ENCODE measurements at places on chromosomes 4 and X.

GRCh38 chr4:126790633-126791032 lies 842.1 kb upstream of the INTU start:
- no peak for DNase-seq

GRCh38 chr4:26858947-26859401 lies 1.7 kb upstream of the STIM2 start:
- no peak for DNase-seq

GRCh38 chr4:142405021-142405694 lies 440.9 kb downstream of the INPP4B start:
- peak; percentile 64 for DNase-seq

GRCh38 chr4:17323554-17324385 lies 188.1 kb downstream of the QDPR start:
- no peak for DNase-seq

DNA sequence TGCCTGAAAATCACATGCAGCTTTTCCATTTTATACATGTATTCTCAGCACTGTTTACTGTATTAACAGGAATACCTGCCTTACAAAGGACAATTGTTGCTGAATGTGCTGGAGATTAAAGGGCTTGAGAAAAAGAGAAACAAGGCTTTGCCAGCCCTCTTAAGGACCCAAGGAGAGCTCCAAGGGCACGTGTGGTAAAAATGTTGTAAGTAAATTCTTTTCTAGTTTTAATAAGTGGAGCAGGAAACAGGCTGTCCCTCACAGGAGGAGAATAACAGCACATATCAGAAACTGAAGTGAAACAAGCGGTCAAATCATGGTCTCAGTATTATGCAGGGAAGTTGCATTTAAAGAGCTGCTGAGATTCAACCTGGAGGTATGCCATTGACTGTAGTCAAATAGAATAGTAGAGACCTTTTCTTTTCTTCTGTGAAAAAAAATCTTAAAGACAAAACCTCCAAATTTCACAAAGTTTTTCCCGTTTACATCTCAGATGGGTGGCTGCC lies 18.5 kb downstream of the IGFBP7 start:
- DNase-seq: no peak

- no peak for DNase-seq
Measured at GRCh38 chr4:104205116-104205515, 289.6 kb downstream of the CXXC4 start.

DNA sequence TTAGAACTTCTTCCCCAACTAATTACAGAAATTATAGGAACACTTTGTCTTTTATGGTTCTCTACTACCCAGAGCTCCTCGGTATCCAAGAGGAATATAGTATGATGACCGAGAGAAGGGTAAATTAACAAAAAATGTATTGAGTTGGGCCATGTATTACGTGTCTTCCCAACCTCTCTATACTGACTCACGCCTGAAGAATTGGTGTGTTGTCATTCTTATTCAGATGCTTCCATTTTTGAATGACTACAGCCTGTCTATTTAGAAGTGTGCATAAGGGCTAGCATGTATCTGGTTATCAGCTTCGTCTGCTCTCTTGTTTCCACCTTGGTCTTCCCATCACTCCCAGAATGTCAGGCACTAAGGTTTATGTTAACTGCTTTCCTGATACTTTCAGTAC lies 24.5 kb upstream of the SCD5 start:
- no peak for DNase-seq

- DNase-seq: no peak
Measured at GRCh38 chr4:177255359-177255758, 54.3 kb upstream of the NEIL3 start.

DNA sequence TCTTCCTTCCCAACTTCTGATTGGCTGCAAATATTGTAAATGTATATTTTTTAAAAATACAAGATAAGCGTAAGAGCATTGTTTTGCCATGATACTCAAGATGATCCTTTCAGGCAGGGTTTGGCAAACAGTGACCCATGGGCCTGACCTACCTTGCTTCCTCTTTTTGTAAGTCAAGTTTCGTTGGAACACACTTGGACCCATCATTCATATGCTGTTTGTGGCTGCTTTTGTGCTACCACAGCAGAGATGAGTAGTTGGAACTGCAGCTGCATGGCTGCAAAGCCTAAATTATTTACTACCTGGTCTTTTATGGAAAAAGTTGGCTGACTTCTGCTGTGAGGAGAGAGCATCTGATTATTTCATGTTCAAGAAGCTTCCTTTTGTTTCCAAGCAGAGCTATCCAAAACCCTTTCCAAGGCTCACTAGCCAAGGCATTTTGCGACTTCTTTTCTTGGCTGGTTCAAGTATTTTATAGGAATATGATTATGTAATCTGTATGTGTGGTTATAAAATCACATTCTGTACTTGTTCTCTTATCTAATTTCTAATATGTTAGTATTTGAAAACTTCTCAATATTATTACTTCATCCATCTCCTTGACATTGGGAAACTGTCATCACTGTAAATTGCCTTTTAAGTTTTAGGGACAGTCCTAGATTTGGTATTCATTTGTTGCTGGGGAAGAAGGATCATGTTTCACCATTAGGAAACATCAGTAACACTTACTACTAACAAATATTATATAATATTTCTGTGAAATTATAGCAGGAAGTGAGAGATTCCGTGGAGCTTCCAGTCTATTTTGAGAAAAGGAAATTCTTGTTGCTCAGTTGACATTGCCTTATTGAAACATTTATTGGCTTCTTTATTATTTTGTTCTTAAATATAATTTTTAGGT lies 109.2 kb downstream of the ARHGAP10 start:
- DNase-seq: no peak

- DNase-seq: peak; percentile 6
Measured at GRCh38 chrX:10239611-10240064, 82.9 kb downstream of the CLCN4 start.

DNA sequence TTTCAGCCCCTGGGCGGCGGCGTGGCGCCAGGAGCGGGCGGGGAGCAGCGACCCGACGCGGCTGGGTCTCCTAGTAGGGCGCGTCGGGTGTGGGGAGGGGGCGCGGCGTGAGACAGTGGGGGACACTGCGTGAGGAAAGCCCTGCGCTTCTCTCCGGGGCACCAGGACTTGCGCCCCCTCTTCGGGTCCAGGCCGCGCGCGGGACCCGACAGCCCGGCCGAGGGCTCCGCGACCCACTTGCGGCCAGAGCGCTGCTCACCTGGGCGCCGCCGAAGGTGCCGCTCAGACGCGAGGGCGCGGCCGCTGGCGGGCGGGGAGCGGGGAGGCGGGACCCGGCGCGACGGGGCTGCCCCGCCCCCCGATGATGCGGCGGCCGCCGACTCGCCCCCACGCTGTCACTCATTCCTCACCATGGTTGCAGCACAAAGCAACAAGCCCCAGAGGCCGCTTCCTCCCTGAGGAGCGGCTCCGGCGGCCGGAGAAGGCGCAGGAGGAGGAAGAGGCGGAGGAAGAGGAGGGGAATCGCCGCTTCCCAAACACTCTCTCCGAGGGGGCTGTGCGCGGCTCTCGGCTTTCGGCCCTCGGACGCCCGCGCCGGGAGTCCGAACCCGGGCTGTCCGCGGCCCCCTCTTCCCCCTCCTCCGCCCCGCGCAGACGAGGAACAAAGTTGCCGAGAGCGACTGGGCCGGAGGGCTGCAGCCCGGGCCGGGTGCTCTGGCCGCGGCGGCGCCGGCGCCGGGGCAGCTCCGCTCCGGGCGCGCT lies at the start of gene RAPGEF2:
RAPGEF2 (plus strand) TSS at position 458 of the 762 bp plus-strand sequence. CDS start 1,084 bp downstream, outside the sequence.
- peak; percentile 63 for DNase-seq

- DNase-seq: no peak
Measured at GRCh38 chr4:89625599-89626293, 211.2 kb downstream of the SNCA start.

DNA sequence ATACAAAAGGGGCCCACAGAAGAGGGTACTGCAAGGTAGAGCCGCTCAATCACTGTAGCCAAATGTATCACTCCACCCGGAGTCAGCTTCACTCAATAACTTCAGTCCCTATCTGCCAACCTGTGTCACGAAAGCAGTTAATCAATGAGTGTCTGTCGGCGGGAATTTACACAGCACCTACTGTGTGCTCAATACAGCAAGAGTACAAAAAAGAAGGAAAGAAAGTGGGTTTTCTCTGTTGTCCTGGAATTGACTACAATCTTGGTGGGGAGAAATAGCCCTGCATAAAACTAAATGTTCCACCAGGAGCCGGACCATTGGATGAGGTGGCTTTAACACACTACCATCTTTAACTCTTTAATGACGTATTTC lies 780 bp upstream of the NKRF start:
- DNase-seq: no peak

DNA sequence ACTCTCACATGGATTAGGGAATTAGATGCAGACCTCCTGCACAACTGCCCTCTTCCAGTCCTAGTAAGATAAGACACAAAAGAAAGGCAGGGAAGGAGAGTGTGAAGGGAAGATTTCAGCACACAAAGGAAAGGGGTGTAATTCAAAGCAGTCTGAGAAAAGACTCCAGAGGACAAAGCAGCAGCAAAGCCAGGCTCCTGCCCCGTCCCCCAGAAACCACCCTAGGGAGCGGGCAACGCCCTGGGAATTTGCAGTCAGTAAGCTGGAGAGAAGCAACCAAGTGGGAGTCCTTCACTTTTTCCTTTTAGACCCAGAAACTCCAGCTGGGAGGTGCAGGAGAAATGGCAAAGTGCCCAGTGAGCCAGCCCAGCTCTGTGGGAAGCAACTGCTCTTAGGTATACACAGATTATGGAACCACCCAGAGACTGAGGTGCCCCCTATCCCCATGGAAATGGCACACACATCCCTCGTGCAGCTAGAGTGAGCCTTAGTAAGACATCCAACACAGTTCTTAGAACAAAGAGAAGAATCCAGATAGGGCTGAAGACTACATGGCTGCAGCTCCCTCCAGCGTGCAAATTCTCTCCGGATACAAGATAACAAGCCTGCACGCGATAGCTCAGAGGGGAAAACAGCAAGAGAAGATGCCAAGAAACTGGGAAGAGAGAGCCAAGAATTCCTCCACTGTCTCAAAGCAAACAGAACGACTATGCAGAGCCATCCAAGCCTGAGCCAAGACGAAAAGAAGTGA lies 26.5 kb upstream of the IRAK1 start:
- peak; percentile 44 for DNase-seq

- DNase-seq: no peak
Measured at GRCh38 chr4:123651536-123652180, 255.1 kb downstream of the SPRY1 start.

- DNase-seq: no peak
Measured at GRCh38 chrX:51899741-51900140, 6.3 kb downstream of the MAGED1 start.

DNA sequence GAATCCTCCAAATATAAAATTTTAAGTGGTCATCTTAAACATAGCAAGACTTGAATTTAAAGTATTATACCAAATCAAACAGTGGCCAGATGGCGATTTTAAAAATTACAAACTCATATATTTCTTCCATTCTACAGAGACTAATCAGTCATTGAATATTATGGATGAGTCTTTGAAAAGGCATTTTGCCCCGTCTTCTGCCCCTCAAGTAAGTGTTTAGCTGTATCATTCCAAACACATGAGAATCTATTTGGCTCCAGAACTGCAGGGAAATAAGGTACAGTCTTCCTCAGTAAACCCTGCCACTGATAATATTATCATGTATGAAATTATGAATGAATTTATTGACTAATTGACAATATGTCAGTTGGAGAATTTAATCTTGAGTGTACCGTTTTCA lies 191.0 kb downstream of the SLC7A11 start:
- DNase-seq: no peak

DNA sequence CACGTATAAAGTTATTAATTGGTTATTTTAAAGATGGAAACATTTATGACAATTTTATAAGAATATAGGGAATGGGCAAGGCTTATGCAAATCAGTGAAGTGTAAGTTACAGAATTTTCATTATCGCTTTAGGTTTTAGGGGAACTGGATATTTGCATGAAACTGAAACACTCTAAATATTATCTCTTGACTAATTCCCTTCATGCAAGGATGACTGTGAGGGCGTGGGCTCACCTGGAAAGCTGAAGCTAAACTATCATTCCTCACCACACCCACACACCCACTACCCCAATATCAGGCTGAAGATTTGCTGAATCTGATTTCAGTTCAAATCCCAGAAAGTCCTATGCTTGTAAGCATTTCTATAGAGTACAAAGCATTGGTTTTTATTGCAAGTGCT lies 81.7 kb upstream of the ARHGAP24 start:
- no peak for DNase-seq

DNA sequence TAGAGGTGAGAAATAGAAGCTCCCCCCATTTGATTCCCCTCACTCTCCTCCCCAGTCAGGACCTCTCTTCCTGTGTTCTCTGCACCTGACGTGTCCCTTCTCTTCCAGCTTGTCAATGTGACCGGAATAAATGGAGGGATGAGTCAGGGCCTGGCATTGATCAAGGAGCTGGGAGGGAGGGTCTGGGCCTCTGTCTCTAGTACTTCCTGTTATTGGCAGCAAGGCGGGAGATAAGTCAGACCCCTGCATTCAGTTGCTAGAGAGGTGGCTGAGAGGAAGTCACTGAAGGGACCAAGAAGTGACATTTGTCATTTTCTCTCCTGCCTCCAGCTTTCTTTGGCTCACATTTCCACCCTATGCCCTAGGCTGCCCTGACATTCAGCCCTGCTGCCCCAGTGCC lies 35.1 kb upstream of the ZNF41 start:
- DNase-seq: no peak

GRCh38 chr4:142324572-142324971 lies 521.5 kb downstream of the INPP4B start:
- no peak for DNase-seq

DNA sequence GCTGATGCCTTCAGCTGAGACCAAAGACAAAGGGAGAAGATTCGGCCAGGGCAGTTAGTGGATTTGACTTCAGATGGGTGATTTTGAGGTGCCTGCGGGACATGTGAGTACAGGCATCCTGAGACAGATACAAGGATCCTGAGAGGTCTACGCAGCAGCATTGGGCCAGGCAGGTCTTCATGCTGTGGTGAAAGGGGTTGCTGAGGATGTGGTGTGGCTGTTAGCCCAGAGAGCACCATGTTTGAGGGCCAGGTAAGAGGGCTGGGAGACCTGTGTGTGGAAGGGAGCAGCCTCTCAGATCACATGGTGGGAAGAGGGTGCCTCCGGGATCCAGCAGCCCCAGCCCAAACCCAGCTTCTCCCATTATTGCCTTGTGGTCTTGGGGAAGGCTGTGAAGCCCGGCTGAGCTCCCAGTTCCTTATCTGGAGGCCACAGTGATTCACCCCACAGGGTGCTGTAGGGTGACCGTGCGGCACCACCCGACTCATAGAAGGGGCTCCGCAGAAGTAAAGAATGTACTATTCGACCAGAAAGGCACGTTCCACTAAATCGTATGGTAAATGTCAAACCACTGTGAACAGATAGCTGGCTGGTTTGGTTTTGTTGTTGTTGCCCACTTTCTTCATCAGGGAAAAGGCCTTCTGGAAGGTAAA lies 27.7 kb upstream of the TADA2B start:
- DNase-seq: no peak

DNA sequence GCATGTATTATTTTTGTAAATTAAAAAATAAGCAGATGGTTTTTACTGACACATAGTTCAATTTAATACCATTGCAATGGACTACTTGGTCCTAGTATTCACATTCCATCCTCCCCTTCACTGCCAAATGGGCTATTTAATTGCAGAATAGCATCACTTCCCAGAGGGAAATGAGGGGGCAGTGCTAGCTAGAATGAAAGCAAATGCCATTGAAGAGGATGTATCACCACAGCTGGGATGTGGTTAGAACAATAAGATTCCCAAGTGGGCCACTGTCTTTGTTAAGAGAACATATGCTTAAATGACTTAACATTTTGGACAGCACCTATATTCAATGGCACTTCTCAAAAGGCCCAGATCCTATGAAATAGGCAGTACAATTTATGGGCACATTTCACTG lies 224.7 kb downstream of the RBMX2 start:
- no peak for DNase-seq

GRCh38 chrX:142089193-142089592 lies 115.9 kb downstream of the MAGEC2 start:
- DNase-seq: no peak

- no peak for DNase-seq
Measured at GRCh38 chr4:98098764-98099163, 44.5 kb downstream of the STPG2 start.

All from brain pericyte (primary cell).